ENCODE measurements at places on chromosomes 3 and 15.
A peak's percentile ranks its signal among the peaks of the same experiment; 100 is the strongest.

GRCh38 chr3:152276681-152277080 is 8.0 kb downstream of the MBNL1 start:
- DNase-seq: no peak

GRCh38 chr3:14925729-14926591 is 21.4 kb upstream of the NR2C2 start:
- DNase-seq: peak; percentile 78

DNA sequence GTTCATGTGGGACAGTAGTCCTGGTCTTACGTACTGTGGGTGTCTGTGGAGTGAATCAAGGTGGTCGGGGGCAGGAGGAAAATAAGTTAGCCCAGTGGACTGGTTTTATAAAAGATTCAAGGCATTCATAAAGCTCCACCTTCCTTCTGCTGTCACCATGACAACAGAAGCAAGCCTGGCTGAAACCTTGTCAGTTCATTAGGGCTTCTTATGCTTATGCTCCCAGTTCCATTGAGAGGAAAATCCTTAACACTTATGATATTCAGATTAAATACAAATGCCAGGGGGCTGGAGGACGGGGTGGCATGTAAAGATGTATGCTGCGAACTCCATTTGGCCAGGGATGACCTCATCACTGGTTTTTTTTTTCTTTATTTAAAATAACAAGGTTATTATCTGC is 283.1 kb upstream of the ATP10A start:
- DNase-seq: no peak

- DNase-seq: no peak
These were observed 65.3 kb downstream of the OXNAD1 start for GRCh38 chr3:16330351-16330750.

GRCh38 chr3:114147251-114147650 is 31.6 kb downstream of the DRD3 start:
- DNase-seq: no peak

GRCh38 chr3:37751967-37752648 is 109.6 kb upstream of the CTDSPL start:
- no peak for DNase-seq
